RWPE1 (cell line): ENCODE measurements at places on chromosomes 4 and X.

DNA sequence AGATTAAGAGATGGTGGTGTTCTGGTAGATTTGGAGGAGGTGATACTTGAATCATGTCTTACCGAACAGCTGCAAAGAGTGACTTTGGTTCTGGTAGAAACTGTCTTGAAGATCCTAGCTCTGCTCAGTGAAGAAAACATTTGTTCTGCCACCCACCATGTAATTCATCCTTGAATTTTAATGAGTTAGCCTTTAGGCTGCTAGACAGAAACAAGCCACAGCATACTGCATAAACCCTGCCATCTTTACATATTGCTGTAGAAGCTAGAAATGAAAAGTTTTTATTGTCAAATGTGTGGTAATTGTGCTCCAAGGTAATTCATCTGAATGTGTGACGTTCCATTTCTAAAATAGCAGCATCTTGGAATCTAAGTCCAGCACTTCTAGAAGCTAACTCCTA lies 161.0 kb upstream of the RAPGEF2 start:
- no peak for DNase-seq

GRCh38 chrX:34631479-34632220 lies 25.4 kb downstream of the TMEM47 start:
- DNase-seq = no peak

DNA sequence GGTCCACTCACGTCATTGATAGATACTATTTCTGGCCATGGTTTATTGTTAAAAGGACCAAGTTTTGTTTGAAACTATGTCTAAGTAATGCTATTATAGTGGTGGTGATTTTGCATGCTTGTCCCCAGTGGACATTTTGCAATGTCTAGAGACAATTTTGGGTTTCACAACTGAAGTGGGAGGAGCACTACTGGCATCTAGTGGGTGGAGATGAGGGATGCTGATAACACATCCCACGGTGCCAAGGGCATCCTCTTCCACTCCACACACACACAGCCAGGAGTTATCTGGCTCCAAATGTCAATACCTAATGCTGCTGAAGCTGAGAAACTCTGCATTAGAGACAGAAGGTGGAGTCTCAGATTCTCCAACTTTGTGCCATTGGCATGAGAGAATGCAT lies 131.2 kb downstream of the FRMPD4 start:
- peak; percentile 1 for DNase-seq

DNA sequence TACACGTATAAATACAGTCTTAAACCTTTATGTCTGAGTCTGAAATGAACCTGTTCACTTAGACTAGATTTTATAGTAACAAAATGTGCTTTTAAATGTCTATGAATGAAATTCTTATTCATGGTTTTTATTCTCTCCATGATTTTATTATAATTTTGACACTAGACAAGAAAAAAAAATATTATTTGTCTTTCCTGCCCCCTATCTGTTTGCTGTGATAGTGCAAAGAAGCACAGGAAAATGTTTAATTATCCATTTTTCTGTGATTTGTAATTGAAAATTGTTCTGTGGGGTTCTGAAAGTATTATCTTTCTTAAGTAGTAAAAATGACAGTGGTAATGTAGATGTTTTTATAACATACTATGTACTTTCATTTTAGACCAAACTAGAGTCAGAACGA lies 52.0 kb downstream of the INTS6L start:
- no peak for DNase-seq

- DNase-seq = peak; percentile 5
Observed at GRCh38 chr4:82851885-82852750, 38.8 kb downstream of the SEC31A start.

GRCh38 chrX:19127649-19128168 lies 5.4 kb upstream of the ADGRG2 start:
- no peak for DNase-seq

DNA sequence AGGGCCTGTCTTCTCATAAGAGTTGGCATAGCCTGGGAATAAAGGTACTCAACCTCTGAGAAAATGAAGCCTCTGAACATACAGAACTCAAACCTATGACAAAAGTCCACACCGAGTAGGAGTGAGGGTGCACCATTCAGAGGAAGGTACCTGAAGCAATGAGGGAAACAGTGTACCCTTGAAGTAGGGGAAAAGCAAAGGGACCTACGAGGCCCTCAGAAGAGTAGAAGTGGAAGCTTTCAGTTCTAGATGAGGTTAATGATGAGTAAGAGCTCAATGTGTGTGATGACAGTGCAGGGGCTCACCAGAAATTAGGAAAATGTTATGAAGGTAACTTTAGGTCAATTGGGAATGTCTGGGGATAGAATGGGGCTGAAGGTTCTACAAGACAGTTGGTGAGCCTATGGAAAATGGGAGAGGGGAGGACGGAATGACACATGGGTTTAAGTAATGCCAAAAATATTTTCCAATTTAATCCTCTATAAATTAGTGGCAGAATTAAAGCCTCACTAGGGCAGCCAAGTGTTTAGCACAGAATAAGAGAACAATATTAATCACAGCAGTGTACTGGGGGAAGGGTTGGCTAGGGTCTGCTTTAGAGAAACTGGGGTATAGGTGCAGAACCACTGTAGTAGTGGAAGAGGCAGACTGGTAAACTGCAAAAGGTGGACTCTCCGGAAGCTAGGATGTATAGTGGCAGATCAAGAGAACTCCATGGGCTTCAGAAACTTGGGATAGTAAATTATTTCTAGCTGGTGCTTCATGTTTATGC lies 39.8 kb downstream of the RAB33A start:
- no peak for DNase-seq

DNA sequence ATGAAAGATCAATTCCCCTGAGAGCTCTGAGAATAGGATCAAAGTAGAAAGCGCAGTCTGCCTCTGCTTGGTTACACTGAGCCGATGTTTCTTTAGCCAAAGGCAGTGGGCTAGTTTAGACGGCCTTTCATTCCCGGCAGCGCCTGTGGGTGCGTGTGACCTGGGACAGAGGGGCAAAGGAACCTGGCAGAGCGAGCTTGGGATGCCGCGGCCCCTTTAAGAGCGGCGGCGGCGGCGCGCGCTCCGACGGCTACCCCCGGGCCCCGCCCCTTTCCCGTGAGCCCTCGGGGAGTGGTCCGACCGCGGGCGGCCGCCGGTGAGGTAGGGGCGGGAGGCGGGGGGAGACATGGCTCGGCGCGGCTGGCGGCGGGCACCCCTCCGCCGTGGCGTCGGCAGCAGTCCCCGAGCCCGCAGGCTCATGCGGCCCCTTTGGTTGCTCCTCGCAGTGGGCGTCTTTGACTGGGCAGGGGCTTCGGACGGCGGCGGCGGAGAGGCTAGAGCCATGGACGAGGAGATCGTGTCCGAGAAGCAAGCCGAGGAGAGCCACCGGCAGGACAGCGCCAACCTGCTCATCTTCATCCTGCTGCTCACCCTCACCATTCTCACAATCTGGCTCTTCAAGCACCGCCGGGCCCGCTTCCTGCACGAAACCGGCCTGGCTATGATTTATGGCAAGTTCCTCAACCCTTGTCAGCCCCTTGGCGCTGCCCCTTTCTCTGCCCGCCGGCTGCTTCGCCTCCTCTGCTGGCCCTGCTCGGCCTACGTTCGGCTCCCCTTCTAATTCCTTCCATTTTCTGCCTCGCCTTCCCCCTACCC lies at the start of gene SLC9A6:
Gene SLC9A6, plus strand, starts transcription at position 279 of the 816 bp plus-strand sequence. Its CDS starts 224 bp downstream, at position 503.
- DNase-seq = peak; percentile 66

DNA sequence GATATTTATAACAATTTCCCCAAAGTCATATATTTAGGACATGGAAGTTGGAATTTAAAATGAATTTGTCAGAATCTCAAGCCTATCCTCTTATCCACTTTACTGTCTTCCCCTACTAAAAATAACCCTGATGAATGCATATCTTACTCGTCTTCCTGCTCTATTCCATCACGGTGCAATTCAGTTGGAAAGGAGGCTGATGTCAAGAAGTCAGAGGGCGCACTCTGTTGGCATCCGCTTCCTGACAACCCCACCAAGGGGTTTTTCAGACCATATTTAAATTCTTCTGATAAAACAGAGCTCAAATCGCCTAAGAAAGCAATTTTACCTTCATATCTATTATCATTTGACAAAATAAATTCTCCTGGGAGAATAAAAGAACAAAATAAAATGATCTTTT lies 233.5 kb downstream of the ARHGAP24 start:
- no peak for DNase-seq

GRCh38 chr4:186272699-186273391 lies 6.9 kb downstream of the F11 start:
- no peak for DNase-seq

GRCh38 chrX:386768-387575 lies at the start of gene PPP2R3B:
Gene PPP2R3B (minus strand): TSS chrX:386907. CDS start chrX:386691, 216 bp downstream.
- DNase-seq = peak; percentile 99

GRCh38 chr4:114109776-114110175 lies 130.3 kb upstream of the ARSJ start:
- DNase-seq = no peak

- no peak for DNase-seq
Observed at GRCh38 chrX:130861462-130861861, 41.5 kb downstream of the ENOX2 start.

DNA sequence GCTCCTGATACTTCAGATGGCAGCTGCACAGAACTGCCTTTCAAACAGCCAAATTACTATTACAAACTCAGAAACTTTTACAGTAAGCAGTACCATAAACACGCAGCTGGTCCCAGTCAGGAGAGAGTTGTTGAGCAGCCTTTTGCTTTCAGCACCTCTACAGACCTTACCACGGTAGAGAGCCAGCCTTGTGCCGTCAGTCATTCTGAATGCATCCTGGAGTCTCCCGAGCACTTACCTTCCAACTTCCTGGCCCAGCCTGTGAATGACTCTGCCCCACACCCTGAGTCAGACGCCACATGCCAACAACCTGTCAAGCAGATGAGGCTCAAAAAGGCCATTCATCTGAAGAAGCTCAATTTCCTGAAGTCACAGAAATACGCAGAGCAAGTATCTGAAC lies 12.4 kb downstream of the ZBTB49 start:
- no peak for DNase-seq

GRCh38 chr4:153780876-153781275 lies 8.0 kb downstream of the SFRP2 start:
- no peak for DNase-seq

GRCh38 chrX:75228854-75229253 lies 45.0 kb upstream of the UPRT start:
- DNase-seq = no peak

DNA sequence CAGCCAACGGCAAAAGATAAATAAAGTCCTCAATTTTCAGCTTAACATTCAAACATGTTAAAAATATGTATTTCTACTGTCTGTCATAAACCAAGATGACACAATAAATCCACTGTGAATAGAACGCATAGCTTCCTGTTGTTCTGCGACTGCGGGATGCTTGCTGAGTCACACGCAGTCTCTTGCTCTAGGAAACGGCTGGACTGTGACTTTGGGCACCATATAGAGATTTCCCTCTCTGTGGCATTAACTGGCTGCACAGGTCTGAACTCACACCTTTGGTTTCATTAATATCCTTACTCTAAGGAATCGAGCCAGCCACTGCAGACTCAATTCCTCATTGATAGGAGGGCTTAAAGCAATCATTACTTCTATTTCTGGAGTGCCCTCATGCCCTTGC lies 8.4 kb downstream of the BEND4 start:
- DNase-seq = no peak

DNA sequence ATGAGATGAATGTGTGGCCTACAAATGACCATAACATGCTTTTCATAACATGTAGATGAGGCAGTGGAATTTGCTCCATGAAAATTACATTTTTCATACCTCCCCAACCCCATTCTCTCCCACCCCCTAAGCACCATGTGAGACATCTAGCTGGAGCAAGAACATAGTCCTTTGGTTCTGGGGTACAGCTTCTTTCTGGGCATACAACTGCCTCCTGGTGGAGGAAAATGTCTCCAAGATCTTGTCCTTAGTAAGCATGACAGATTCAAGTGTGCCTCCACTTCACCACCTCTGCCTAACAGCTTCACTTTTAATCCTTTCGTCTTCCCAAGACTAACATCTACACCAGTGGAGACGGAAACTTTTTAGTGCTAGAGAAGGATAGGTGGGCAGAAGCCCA lies 8.0 kb downstream of the EXOC1L start:
- no peak for DNase-seq

GRCh38 chr4:7890635-7891393 lies 48.8 kb downstream of the AFAP1 start:
- DNase-seq = peak; percentile 64

GRCh38 chrX:121479406-121479805 lies 432.0 kb downstream of the GLUD2 start:
- no peak for DNase-seq

DNA sequence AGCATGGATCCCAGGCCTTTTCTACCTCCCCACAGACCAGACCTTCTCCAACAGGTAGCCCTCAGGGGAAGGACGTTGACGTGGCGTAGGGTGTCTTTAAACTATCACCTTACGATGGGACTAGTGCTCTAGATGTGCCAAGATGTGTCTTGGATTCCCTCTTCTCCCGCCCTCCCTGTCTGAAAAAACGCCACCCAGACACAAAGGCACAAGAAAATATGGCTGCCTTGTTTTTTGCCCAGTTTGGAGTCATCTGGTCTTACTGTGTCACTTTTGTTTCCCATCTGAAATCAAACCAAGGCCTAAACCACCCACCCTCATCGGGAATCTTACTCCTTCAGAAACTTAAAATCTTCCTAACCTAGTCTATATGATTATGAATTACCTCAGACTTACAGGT lies 235.4 kb downstream of the OR13H1 start:
- DNase-seq = no peak

DNA sequence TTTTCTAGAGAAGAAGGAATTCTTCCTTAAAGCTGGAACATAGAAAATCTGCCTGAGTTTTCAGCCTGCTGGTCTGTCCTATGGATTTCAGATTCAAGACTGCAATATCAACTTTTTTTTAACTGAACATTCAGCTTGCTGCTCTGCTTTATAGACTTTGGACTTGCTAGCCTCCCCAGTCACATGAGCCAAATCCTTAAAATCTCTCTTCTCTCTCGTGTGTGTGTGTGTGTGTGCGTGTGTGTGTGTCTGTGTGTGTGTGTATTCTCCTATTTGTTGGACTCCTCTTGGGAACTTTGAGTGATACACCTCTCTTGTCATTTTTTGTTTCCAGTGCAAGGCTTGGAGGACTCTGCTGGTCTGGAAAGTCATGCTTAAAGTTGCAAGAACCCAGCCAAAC lies 6.8 kb upstream of the TBC1D19 start:
- no peak for DNase-seq

- no peak for DNase-seq
Observed at GRCh38 chrX:13126775-13127174, 82.4 kb upstream of the FAM9C start.

DNA sequence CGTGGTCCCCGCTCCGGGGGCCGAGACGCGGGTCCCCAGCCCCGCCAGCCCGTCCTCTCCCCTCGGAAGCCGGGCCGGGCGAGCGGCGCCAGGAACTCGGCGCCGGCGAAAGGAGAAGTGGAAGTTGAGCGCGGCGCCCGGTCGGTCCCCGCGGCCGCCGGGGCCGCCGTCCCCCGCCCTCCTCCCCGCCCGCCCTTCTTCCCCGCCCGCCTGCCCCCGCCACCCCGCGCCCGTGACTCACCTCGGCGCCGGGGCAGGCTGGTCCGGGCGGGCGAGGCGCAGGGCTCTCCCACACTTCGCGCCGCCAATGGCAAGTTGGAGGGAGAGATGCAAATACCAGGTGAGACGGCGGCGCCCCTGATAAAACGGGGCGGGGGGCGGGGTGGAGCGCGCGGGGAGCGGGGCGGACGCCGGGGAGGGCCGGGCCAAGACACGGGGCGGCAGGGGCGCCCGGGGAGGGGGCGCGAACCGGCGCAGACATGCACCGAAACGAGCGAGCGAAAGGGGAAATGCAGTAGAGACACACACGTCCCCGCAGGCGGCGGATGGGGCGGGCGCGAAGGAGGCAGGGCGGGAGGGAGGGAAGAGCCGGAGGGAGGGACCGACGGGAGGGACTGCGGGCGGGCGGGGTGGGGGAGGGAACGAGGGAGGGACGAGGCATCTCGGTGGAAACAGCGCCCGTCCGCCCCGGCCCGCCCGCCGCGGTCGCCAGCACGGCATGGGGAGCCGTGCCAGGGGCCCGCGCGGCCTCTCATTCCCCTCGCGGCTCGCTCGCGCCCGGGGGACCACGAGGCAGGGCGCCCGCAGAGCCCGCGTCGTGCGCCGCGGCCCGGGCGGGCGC lies at the start of gene ELF4:
Gene ELF4, minus strand, starts transcription at position 119 of the 841 bp plus-strand sequence. CDS start 29,167 bp downstream, outside the sequence.
- DNase-seq = peak; percentile 71
